ENCODE measurements at places on chromosomes 2 and 18. TPM values are rescaled to one million over a fixed set of nuclear protein-coding genes. Genes with fewer than 3 reads are reported as not detected.

DNA sequence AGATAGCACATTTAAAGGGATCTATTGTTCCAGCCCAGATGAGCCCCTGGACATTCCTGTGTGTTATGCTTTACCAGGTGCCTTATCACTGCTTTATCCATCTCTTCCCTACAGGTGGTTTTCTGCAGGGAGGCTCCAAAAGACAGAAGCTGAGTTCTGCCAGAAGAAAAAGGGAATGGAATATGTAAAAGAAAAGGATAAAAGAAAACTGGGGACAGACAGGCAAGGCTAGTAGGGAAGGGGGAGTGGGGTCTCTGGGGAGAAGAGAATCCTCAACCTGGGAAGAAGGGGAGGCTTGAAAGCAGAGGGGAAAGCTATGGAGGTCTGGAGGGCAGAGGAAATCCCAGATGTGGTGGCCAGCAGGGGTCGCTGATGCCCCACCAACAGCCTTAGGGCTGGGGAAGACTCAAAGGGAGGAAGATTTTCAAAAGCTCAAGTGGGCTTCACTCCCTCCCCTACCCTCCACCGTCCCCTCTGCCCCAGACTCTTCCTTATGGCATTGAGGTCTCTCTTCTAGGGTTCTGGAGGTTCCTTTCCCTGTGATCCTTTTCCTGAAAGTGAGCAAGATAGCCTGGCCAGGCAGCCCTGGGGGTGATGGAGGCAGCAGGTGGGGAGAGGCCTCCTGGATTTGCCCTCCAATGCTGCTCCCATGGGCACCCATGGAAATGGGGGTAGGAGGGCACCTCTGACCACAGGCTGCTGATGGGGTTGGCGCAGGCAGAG, 178.1 kb upstream of the PKDCC start:
- DNase-seq: peak; percentile 48

DNA sequence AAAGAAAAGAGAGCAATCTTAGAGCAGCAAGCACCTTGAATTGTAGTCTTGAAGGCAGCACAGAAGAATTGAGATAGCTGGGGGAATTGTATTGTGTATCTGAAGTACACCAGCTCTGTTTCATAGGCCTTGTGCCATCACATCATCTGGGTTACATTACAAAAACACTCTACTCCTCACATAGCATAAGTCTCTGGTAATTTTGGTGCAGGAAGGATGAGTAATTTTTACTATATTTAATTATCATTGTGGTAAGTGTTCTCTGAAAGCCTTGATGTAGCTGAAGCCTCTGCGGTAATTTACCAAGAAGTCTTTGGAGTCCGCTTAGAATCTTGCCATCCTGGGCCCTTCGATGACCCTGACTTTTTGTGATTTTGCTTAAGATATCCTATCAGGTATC, 291.1 kb downstream of the ARHGAP15 start:
- no peak for DNase-seq

- no peak for DNase-seq
Measured at GRCh38 chr2:168534926-168535325, 78.9 kb downstream of the CERS6 start.

DNA sequence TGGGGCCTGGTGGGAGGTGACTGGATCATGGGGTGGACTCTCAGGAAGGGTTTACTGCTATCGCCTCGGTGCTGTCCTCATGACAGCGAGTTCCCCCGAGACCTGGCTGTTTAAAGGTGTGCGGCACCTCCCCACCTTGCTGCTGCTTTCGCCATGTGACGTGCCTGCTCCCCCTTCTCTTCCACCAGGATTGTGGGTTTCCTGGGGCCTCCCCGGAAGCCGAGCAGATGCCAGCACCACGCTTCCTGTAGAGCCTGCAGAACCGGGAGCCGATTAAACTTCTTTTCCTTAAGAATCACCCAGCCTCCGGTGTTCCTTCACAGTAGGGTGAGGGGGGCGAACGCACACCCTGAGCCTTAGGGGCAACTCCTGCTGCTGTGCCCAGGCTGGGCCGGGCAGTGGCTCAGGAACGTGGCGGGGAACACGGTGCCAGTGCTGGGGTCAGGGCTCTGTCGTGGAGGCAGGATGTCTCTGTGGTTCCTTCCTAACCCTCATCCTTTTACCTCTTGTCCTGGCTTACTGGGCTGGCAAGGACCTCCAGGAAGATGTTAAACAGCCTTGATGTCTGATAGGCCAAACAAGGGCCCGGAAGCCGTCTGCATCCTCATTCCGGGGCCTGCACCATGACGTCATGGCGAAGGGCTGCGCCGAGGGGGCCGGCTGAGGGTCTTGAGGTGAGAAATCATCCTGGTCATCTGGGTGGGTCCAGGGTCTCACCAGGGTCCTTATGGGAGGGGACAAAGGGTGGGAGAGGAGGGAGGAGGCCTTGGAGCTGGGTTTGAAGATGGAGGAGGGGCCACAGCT, 12.7 kb downstream of the NEU4 start:
- DNase-seq: no peak

- peak; percentile 41 for DNase-seq
Measured at GRCh38 chr18:40939656-40940515, 1015.1 kb upstream of the PIK3C3 start.

DNA sequence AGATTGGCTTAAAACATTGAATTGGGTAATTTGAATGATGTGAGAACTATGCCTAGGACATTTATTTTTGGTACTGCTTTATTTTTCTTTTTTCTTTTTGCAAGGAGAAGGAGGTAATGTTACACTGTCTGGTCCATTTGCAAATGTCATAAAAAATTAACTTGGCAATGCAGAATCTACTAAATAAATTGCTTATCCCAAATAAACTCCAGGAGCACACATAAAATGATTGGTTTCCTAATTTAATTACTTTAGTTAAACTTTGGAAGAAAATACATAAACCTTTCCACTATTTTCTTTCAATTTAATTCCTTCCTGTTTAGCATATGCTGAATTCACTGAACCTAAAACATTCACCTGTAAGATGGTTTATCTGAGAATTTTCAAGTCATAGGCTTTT, 238.4 kb upstream of the ETAA1 start:
- no peak for DNase-seq

GRCh38 chr2:34121076-34121475, 522.0 kb upstream of the FAM98A start:
- no peak for DNase-seq

DNA sequence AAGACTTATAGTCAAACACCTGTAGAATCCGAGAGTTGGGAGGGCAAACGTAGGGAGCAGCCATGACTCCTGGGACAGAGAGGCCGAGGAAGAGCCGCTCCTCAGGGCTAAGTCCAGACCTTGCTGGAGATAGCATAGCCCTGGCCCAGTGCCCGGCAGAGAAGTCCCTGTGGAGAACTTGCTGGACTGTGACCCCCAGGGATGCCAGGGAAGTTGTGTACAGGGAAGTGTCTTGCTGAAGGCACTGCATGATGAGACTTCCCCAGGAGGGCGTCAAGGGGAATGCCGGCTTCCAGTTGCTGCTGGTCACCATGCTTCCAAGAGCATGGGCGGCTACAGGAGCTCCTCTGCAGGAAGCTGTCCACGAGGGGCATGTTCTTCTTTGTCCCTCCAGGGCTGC, 8.6 kb upstream of the CNDP1 start:
- no peak for DNase-seq

DNA sequence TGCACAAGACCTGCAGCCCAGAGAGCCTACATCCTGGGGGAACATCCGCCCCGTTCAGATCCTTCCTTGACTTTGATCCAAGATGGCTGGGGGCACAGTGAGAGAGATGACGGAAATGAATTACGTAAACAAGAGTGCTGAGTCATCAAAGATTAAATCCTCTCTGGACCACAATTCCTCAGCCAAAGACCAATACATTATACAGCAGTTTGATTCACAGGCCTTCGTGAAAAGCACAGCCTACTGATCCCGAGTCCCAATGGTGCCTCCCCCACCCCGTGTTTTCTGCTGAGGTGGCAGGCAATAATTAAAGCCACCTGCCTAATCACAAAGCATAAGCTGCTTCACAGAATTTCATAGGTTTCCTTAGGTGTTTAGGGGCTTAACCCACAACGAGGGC, 43.0 kb downstream of the MYO5B start:
- DNase-seq: peak; percentile 42

DNA sequence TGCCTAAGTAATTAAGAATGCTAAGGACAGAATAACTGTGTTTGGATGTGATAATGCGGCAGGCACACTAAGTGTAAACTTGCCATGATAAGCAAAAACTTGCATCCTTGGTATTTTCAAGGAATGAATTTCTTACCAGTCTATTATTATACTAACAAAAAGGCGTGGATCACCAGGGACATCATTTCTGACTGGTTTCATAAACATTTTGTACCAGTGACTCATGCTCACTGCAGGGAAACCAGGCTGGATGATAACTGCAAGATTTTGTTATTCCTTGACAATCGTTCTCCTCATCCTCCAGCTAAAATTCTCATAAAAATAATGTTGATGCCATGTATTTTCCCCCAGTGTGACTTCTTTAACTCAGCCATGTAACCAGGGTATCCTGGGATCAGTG, 289.5 kb downstream of the CDCA7 start:
- peak; percentile 71 for DNase-seq

DNA sequence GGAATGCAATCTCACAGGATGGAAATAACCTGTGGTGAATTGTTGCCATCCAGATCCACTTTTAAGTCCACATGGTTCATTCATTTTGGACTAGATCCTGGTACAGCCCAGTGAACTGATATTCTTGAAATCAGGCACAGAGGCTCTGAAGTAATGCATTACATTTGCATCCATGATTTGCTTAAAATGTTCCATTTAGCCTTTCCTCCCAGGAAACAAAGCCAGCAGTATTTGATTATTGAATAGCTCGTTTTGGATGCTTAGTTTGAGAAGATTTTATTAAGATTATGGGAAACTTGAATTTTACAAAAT, 995.8 kb upstream of the CDH2 start:
- DNase-seq: no peak

FRZB gene
- total RNA-seq: 0.31 TPM

All from A172 (cell line).